ENCODE measurements at places on chromosomes 5 and 9. TPM values are rescaled to one million over a fixed set of nuclear protein-coding genes. Genes with fewer than 3 reads are reported as not detected.

Gene SPINK13
- not detected for total RNA-seq

Gene SPINK6
- total RNA-seq, result not detected

- no peaks in the 10 kb centered on the region for H3K27me3 ChIP-seq
- peak; percentile 61 for DNase-seq
- no peaks in the 10 kb centered on the region for H3K36me3 ChIP-seq
- peaks cover 12% of the 10 kb centered on the region for H3K4me1 ChIP-seq
These were observed 3.1 kb upstream of the IL6ST start for GRCh38 chr5:55997742-55998351.

DNA sequence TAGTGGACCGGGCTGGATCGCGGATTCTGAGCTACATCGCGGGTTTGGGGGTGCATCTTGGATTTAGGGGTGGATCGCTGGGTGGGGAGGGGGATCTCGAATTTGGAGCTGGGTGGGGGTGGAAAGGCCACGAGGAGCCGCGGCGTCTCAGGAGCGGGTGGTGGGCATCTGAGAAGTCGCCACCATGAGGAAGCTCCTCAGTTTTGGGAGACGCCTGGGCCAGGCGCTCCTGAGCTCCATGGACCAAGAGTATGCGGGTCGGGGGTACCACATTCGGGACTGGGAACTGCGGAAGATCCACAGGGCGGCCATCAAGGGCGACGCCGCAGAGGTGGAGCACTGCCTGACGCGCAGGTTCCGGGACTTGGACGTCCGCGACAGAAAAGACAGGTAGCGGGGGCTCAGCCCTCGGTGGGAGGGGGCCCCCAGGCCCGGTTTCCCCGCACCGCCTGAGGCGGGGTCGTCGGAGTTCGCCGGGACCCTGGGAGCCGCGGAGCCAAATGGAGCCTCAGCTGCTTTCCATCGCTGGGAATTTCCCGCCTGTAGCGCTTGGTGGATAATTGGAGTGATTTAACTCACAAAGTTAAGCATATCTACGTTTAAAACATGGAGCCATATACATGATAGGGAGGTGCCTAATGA is 376 bp downstream of the ANKRD18B start:
- H3K4me3 ChIP-seq, result peak overlapping the region; percentile 64
- H3K36me3 ChIP-seq, result no peaks in the 10 kb centered on the region
- H3K27me3 ChIP-seq, result peaks cover 11% of the 10 kb centered on the region
- H3K4me1 ChIP-seq, result no peaks in the 10 kb centered on the region

DNA sequence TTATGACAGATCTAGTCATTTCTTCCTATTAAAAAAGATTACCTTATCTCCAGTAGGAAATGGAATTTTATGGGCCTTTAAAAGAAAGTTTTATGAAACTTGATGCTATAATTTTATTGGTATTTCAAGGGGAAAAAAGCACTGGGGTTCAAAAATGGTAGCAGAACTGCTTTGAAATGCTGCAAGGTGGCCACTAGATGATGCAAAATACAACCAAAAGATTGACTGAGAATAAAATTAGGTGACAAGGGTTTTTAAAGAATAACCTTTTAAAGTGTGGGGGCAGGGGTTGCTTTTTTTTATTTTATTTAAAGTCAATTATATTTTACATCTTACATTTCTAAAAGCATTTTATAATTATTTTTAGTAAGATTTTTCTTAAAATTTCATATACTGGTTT is 61.7 kb downstream of the KLF9 start:
- H3K4me1 ChIP-seq, result no peaks in the 10 kb centered on the region
- H3K27ac ChIP-seq, result no peak overlapping the region
- H3K27me3 ChIP-seq, result no peaks in the 10 kb centered on the region
- peaks cover 20% of the 10 kb centered on the region for H3K36me3 ChIP-seq
- no peak overlapping the region for H3K4me3 ChIP-seq

GRCh38 chr5:6727231-6727630 is 14.0 kb downstream of the TENT4A start:
- no peak overlapping the region for H3K4me3 ChIP-seq
- H3K4me1 ChIP-seq, result peaks cover 21% of the 10 kb centered on the region
- H3K36me3 ChIP-seq, result no peaks in the 10 kb centered on the region
- H3K27ac ChIP-seq, result no peak overlapping the region
- DNase-seq, result no peak

- no peak for DNase-seq
- no peak overlapping the region for H3K4me3 ChIP-seq
- no peak overlapping the region for H3K27ac ChIP-seq
- H3K36me3 ChIP-seq, result no peaks in the 10 kb centered on the region
- H3K27me3 ChIP-seq, result peaks cover 16% of the 10 kb centered on the region
These were observed 22.9 kb upstream of the AOPEP start for GRCh38 chr9:94703488-94704140.

Data from astrocyte (in vitro differentiated cells and primary cell).